ENCODE measurements at places on chromosomes 12 and 14. TPM values are rescaled to one million over a fixed set of nuclear protein-coding genes. Genes with fewer than 3 reads are reported as not detected.

Gene BHLHE41
- 5.5 TPM for total RNA-seq

Gene MAPK1IP1L
- 32.8 TPM for total RNA-seq

Gene CCDC184
- 30.9 TPM for total RNA-seq

Gene CAPZA3
- total RNA-seq = not detected

Gene SPIC
- total RNA-seq = not detected

Gene SLC10A1
- total RNA-seq = not detected

Gene SPPL3
- total RNA-seq = 69.9 TPM

Measured in diencephalon (tissue), 1 donor.